Epithelial cell of prostate (primary cell): ENCODE measurements at places on chromosomes 6 and 20.

- DNase-seq, result no peak
Measured at GRCh38 chr6:165769884-165770283, 106.8 kb upstream of the PDE10A start.

- peak; percentile 49 for DNase-seq
Measured at GRCh38 chr20:47950124-47950912, 165.0 kb upstream of the SULF2 start.

DNA sequence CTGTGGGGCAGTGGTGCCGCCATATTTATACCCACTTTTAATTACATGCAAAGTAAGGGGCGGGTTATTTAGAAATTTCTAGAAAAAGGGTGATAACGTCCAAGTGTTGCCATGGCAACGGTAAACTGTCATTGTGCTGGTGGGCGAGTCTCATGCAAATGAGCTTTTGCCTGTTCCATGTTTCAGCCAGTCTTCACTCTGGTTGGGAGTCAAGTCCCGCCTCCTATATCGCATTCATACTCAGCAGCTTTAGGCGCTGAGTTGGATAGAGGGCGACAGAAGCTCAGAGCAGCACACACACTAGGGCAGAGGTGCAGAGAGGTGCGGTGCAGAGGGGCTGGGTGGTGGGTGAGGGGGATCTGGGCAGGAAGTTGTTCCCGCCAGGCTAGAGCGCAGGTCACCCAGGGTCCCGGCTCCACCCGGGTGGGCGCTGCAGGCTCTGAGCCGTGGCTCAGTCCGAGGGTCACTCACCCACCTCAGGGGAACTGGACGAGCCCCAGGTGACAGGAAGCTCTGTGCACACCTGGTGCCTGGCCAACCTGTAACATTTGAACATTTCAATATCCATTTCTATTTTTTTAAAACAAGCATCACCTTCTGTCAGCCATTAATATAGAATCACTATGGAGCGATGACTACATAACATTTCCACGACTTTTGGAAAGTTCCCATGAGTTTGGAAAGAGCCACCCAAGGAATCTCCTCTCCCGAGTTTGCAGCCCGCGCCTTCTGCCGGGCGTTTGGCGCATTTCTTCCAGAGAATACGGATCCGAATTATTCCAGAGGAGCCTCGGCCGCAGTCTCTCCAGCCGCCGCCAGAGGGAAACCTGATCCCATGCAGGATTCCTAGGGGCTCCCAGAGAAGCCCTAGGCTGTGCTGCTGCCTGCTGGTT is 89.1 kb upstream of the PHACTR3 start:
- no peak for DNase-seq

DNA sequence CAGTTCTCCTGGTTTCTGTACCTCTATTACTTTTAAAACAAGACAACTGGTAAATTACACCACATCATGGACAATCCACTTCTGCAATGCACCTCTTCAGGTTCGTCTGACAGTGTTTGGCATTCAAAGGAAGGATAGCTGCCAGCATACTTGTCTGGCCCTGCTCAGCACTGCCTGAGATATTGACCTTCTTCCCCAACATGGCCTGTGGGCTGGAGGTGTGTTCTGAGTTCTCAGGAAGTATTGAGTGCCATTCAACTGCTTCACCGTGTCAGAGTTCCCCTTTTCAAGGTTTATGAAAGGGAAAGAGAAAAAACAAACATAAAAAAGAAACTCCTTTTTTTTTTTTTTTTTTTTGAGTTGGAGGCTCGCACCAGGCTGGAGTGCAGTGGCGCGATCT is 267.9 kb upstream of the SASH1 start:
- no peak for DNase-seq

DNA sequence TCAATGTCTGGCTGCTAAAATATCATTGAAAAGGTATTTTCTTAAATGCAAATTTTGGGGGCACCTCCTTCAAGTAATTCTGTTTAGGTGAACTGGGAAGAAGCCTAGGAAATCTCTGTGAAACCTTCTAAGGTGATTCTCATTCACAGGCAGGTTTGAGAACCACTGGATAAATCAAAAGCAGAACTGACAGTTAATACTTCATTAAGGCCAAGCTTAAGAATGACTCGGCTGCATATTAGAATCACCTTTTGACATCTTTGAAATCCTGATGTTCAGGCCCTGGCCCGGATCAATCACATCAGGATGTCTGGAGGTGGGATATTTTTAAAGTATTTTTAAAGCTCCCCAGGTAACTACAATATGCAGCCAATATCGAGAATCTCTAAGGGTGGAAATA is 50.6 kb downstream of the FKBP1C start:
- DNase-seq, result no peak

GRCh38 chr20:17992224-17992637 is 23.4 kb downstream of the MGME1 start:
- DNase-seq, result no peak

DNA sequence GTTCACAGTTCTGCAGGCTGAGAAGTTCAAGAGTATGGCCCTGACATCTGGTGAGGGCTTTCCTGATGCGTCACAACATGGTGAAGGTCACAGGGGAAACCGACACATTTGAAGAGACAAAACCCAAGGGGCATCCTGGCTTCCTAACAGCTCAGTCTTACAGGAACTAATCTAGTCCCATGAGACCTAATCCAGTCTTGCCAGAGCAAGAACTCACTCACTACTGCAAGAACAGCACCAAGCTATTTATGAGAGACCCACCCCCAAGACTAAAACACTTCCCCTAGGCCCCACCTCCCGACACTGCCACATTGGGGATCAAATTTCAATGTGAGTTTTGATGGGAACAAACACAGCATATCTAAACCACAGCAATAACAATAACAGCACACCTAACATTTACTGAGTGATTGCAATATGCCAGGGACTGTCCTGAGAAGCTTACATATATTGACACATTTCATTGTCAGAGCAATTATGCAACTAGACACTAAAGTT is 46.6 kb downstream of the TPBG start:
- DNase-seq, result no peak

- no peak for DNase-seq
Measured at GRCh38 chr6:41934278-41935192, 7.1 kb downstream of the CCND3 start.

GRCh38 chr6:43113431-43114260 is 37.5 kb downstream of the PTK7 start:
- no peak for DNase-seq

DNA sequence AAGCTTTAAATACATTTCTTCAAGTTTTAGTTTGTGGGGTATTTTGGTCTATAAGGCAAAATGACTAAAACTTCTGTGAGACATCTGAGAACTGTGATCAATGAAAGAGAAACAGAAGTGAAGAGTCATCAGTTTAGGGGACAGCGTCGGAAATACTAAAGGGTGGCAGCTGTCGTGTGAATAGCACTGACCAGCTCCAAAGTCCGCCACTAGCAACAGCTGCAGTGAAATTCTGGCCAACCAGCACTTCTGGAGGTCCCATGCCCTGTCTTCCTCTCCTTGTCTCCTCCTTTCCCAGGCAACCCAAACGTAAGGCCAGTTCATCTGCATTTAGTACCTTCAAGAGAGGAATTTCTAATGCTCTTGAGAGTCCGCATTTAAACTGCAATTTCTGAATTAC is 87.5 kb downstream of the DACT2 start:
- DNase-seq, result no peak

DNA sequence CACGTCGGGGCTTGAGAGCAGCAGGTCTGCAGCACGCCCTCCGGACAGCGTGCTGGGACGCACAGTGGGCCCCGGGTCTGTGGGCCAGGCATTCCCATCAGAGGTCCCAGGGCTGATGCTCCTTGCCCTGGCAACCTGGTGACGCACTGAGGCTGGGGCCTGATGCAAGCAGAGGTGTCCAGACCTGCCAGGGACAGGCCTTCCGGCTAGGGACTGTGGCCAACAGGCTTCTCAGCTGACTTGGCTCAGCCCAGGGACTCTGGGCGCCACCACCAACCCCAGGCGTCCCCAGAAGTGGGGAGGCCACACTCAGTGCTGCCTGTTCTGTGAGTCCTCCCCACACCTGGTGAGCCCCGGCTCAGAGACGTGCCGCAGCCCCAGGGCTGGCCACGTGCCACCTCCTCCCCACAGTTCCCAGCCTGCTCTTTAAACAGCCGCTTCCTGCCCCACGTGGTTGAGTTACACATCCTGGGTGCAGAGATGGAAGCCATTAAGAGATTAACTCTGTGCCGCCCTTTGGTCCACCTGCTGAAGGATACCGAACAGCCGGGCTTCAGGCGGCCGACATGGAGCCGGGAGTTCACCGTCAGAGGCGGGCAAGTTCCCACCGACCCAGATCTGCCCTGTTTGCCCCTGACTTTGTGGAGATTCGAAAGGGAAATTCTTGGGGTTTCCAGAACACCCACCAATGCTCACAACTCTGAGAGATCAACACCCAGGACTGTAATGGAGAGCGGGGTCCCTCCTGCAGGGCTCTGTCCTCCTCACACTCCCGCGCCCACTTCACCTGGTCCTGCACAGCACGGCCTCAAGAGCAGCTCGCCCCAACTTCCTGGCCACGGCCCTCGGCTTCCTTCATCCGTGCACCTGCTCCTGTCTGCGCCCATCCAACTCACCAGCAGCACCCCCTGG is 37.6 kb upstream of the ZBP1 start:
- peak; percentile 44 for DNase-seq
